Effector CD4-positive, alpha-beta T cell (primary cell): ENCODE measurements at places on chromosomes 3 and 15.

DNA sequence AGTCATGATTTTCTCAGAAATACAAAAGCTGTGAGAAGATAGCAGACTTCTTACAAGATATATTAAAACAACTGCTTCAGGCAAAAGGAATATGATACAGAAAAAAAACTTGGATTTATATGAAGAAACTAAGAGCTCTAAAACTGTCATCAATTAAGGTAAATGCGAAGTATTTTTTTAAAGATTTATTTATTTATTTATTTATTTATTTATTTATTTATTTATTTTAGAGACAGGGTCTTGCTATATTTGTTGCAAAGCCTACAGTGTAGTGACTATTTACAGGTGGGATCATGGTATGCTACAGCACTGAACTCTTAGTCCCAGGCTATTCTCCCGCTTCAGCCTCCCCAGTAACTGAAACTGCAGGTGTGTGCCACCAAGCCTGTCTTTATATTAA lies 274.3 kb upstream of the BCHE start:
- no peak for DNase-seq

- no peak for DNase-seq
Observed at GRCh38 chr3:22885039-22885438, 318.1 kb upstream of the UBE2E2 start.

GRCh38 chr3:187183903-187184302 lies 13.4 kb upstream of the RTP1 start:
- DNase-seq, result no peak

GRCh38 chr15:49622561-49622960 lies 1.7 kb downstream of the DTWD1 start:
- no peak for DNase-seq

DNA sequence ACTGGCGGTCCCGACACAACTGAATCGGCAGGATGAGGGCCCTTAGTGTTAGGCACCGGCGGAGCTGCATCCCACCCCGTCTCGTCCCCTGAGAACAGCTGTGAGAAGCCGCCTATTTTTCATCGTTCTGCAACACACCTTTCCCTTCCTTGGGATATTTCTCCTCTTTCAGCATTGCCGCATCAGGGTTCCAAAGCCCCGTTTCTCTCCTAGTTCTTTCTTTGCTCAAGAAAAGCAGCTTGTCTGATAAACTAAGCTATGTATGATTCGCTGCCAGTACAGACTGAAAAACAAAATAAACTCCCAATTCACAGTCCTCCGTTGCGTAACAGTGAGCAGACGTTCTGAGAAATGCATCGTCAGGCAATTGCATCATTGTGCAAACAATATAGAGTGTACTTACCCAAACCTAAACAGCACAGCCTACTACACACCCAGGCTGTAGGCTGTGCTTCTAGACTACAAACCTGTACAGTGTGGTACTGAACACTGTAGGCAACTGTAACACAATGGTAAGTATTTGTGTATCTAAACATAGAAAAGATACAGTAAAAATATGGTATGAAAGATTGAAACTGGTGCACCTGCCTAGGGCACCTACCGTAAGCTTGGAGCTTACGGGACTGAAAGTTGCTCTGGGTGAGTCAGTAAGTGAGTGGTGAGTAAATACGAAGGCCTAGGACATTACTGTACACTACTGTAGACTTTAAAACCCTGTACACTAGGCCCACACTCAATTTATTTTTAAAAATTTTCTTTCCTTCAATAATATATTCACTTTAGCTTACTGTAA lies 8.9 kb upstream of the ADAMTS17 start:
- DNase-seq, result no peak
